Epithelial cell of proximal tubule (primary cell): ENCODE measurements at places on chromosomes 16 and 17.

DNA sequence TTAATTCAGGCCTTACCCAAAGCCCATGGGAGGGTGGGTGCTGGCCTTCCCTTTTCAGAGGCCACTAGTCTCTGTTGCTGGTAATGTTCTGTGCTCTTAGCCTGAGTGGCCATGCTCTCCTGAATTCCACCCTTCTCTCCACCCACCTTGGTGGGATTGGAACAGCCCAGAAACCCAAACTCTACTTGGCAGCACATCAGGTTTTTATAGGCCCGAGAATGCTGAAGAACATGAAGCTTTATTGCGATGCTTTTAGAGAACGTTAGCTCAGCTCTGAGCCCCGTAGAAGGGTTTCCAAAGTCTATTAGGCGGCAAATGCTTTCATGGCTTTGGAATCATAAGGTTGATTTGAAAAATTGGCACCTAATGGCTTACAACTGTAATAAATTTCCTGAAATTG is 209.3 kb downstream of the MSI2 start:
- DNase-seq: no peak

GRCh38 chr17:50396261-50397110 is 837 bp downstream of the LRRC59 start:
- DNase-seq: no peak

GRCh38 chr17:81688616-81689015 is 4.8 kb downstream of the HGS start:
- no peak for DNase-seq

GRCh38 chr16:51390877-51391276 is 239.8 kb upstream of the SALL1 start:
- no peak for DNase-seq

DNA sequence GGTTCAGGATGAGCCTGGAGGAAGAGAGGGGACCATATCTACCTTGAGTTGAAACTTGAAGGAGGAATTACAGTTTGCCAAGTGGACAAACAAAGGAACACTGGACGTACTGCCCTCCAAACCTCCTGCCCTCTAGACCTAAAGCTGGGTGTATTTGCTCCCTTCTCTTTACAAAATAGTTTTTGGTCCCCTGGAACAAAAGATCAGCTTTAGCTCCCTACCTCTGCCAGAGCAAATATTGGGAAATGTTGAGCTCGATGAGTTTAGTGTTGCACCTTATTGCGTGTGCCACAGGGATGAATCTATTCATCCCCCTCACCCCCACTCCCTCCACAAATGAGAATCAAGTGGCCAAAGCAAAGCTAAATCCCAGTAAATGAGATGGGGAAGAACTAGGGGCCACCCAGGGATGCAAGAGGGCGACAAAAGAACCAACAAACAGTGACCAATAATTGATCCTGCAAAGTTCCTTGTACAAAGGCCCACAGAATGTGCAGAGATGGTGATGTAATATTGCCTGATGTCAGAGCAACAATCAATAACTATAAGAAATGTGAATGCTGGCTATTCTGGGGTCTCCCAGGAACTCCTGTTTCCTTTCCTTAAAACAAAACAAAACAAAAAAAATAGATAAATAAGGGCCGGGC is 17.2 kb upstream of the TAT start:
- no peak for DNase-seq

DNA sequence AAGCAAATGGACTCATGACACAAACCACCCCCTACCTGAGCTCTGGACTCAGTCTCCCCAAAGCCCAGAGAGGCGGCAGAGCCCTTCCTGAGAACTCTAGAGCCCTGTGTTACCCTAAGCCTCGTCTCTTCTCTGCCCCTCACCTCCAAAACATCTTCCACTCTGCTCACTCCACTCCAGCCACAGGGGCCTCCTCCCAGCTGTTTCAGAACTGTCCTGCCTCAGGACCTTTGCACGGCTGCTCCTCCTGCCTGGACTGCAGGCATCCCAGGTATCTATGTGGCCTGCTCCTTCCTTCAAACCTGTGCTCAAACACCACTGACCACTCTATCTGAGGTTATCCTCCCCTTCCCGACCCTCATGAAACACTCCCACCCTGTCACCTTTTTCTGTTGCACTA is 12.9 kb upstream of the LITAF start:
- no peak for DNase-seq

DNA sequence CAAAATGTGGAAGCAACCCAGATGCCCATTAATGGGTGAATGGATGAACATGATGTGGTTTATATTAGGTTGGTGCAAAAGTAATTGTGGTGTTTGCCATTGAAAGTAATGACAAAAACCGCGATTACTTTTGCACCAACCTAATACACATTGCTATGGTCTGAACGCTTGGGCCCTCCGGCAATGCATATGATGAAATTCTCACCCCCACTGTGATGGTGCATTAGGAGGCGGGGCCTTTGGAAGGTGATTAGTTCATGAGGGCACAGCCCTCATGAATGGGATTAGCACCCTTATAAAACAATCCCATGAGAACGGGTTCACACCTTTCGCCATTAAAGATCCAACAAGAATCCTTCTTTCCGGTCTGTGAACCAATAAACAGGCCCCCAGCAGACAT is 25.3 kb upstream of the PRM1 start:
- no peak for DNase-seq

GRCh38 chr16:50068550-50068949 is 2.8 kb downstream of the HEATR3 start:
- no peak for DNase-seq

DNA sequence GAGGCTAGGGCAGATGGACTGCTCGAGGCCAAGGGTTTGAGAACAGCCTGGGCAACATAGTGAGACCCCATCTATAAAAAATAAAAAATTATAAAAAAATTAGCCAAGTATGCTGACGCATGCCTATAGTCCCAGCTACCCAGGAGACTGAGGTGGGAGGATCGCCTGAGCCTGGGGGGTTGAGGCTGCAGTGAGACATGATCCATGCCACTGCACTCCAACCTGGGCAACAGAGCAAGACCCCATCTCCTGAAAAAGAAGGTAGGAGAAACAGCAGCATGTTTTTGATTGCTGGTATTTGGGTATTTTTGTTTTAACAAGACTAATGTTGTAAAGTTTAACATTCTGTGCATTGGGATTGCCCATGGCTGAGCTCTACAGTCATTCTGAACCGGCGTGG is 8.9 kb upstream of the DDX19A start:
- no peak for DNase-seq

DNA sequence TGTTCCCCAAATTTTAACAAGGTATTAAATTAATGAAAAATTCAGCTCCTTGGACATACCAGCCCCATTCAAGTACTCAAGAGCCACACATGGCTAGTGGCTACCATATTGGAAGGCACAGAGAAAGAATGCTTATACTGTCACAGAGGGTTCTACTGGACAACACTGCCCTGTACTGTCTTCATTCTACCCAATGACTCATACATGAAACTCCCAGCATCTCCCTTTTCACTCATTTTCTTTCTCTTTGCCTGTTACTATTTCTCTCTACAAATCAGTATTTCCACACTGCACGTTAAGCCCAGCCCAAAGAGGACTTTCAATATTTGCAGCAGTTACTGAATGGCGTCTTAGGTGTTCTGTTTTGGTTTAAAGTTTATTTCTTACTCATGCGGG is 72.1 kb upstream of the RCVRN start:
- DNase-seq: no peak

DNA sequence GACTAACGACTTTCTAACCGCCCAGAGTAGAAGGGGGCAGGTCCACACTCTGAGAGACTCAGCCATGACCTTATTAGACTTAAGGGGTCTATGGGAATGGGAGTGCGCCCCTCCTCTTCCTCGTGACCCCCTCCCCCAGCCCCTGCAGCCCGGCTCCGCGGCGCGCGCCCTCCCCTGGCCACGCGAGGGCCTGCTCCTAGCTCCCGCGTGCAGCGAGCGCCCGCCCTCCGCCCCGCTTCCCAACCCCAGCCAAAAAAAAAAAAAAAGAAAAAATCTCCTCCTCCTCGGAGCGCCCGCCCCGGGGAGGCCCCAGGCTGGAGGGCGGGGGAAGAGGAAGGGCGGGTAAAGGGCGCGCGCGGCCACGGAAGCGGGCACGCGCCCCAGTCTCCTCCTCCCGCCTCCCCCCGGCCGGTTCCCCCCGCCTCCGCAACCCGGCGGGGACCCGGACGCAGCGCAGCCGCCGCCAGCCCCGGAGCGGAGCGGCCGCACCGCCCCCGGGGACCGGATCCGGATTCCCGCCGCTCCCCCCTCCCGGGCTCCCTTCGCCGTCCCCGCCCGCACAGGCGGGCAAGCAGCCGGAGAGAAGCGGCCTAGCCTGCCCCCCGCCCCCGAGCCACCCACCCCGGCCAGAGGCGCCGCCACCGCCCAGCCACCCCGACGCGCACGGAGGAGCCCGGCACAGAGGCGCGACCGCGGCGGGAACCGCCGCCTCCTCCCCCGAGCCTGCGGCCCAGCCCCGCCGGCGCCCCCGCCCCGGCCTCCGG is 949 bp downstream of the UBTF start:
- DNase-seq: no peak

DNA sequence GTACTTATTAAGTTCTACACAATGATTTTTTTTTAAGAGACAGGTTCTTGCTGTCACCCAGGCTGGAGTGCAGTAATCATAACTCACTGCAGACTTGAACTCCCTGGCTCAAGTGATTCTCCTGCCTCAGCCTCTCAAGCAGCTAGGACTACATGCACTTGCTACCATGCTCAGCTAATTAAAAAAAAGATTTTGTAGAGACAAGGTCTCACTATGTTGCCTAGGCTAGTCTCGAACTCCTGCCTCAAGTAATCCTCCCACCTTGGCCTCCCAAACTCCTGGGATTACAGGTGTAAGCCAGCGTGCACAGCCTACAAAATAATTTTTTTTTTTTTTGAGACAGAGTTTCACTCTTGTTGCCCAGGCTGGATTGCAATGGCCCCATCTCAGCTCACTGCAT is 22.2 kb downstream of the USP32 start:
- DNase-seq: no peak

DNA sequence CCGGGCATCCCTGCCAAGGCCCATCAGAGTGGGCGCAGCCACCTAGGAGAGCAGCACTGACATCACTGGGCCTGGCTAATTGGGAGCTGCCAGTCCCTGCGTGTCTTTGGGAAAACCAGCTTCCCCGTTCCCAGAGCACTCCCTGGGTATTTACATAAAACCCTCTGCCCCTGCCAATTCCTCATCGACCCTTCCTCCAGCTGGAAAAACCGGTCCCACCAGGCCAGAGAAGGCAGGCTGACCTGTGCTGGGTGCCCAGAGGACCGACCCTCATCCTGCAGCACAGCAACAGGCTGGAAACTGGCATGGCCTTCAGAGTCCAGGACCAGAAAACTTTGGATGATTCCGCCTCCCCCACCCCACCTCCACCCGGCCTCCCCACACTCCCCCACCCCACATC is 8.2 kb upstream of the FOXN1 start:
- no peak for DNase-seq

- DNase-seq: no peak
Observed at GRCh38 chr17:63293323-63294075, 152.6 kb downstream of the CYB561 start.

DNA sequence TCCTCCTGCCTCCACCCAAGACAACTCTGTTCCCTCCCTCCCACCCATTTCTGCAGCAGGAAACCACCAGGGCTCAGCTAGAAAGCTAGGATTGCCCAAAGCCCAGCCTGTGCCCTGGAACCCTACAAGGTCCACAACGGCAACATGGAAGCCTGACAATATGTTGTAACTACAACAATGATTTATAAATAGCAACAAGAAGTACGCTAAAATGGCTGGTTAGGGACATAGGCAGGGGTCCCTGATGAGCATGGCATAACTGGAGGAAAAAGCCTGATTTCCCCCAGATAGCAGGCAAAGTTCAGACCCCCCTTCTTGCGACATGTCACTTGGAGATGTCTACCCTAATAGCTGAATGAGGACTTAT is 6.6 kb downstream of the ST3GAL2 start:
- DNase-seq: no peak

GRCh38 chr17:81601525-81602120 is 35.3 kb downstream of the NPLOC4 start:
- no peak for DNase-seq

DNA sequence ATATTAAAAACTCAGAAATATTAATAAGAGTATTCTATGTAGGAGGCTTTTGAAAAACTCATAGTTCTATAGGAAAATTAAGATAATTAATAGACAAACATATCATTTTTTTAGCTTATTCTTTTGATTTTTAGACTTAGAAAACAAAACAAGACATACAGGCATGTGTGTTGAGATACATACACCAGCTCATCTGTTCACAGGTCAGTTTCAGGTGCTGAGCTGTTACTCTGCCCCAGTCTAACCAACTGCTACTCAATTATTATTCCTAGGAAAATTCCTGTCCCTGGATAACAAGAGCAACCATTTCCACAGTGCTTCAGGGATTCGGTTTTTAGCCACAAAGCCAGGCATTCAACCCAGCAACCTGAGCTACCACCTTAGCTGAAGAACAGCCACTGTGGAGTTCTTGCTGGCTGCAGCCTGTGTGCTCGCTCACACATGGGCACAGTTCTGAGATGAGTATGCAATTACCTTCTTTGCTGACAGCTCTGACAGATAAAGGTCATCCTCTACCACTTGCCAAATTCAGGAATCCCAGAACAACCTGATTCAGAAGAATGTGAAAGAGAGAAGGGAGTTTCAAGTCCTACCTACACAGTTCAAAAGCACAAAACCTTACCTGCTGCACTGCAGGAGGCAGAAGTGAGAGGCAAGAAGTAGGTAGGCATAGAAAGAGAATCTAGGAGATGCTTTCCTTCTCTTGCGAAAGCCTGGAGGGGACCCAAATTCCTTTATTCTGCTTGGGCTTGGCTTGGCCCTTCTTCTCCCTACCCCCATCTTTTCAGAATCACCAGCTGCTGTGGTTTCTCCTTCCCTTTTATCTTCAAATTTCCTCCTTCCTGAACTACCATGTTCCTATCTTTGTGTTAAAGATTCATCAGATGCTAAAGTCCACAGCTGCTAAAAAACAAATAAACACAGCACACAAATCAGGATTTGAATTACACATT is 62.7 kb downstream of the TEX2 start:
- DNase-seq: no peak

DNA sequence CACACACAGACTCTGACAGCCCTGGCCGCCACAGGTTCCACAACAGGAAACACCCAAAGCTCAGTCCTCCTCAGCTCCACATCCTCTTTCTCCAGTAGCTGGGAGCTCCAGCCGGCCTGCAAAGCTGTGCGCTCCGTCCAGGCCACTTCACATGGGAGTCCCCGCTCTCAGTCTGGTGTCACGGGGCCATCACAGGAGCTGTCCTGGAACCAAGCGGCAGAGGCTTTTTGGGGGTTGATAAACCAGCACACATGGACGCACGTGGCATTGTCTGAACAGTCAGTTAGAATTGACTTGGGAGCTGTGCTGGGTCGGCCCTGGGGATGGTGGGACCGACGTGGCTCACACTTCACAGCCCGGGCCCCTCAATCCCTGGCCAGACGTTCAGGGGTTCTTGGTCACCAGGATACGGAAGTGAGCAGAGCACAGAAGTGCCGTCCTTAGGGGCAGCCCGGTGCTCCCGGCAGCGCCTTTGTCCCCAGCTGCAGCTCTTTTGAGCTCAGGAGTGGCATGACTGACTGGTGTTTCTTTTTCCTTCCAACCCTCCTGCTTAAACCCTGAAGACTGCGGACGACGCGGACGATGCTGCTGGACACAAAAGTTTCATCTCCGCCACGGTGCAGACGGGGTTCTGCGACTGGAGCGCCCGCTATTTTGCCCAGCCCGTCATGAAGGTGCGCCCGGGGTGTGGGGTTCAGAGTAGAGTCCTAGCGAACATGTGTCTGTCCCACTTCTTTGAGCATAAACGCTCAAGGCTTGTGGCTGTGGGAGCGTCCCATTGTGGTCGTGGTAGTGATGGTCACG is 66.6 kb upstream of the CHMP6 start:
- DNase-seq: no peak
